NCI-H1105 (cell line): ENCODE measurements at places on chromosomes 12 and 14.
A peak's percentile ranks its signal among the peaks of the same experiment; 100 is the strongest.

- no peak for DNase-seq
Observed at GRCh38 chr12:68397566-68398158, 65.5 kb upstream of the MDM1 start.

- DNase-seq, result no peak
Observed at GRCh38 chr12:106030210-106031071, 108.3 kb downstream of the NUAK1 start.

DNA sequence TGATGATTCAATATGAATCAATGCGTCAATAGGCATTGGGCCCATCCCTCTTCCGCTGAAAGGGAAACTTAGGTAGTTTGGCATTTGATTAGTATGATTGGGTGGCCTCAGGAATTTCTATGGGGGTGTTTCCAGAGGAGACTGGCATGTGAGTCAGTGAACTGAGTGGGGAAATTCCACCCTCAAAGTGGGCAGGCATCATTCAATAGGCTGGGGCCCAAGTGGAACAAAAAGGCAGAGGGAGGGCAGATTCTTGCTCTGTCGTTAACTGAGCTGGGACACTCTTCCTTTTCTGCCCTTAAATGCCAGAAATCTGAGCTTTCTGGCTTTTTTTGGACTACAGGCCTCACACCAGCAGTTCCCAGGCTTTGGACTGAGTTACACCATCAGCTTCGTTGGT lies 373.5 kb downstream of the RPS29 start:
- DNase-seq, result no peak

GRCh38 chr14:61934385-61934784 lies 172.2 kb downstream of the SNAPC1 start:
- DNase-seq, result no peak

GRCh38 chr14:63418020-63418419 lies 99.3 kb upstream of the GPHB5 start:
- no peak for DNase-seq

GRCh38 chr12:47839214-47839876 lies 19.6 kb upstream of the HDAC7 start:
- DNase-seq, result no peak

DNA sequence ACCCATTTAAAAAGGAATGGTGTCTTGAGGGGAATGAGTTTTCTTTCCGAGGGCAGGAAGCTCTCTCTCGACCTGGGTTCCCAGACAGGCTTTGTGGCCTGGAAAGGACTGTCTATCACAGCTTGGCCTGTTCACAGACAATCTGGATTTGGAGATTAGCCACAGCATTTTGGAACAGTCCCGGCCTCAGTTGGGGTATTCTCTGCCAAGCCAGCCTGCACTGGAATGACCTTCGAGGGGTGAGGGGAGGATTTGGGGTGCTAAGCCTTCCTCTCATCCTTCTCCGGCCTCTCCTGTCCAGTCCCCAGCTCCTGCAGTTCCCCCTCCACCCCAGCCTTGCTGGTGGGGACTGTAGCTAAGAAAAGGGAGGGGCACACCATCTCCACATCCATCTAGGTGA lies 13.0 kb downstream of the TBX5 start:
- DNase-seq, result no peak

DNA sequence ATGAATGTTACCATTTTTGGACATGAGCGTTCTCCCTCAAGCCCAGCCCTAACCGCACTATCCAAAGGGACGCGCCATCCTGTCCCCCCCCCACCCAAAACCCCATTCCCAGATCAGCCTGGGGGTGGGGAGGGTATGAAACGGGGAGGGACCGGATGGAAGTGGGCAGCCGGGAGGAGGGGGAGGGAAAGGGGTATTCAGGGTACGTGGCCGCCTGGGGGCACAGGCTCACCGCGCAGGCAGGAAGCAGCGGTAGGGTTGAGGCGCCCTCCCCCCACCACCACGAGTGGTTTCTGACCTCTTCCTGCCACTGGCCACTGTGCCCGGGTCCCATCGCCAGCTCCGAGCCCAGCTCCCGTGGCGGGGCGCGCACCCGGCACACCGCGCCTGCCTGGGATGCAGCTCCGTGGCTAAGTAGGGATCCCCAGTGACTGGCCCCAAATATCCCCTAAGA lies 1.4 kb downstream of the ACTN1 start:
- no peak for DNase-seq

DNA sequence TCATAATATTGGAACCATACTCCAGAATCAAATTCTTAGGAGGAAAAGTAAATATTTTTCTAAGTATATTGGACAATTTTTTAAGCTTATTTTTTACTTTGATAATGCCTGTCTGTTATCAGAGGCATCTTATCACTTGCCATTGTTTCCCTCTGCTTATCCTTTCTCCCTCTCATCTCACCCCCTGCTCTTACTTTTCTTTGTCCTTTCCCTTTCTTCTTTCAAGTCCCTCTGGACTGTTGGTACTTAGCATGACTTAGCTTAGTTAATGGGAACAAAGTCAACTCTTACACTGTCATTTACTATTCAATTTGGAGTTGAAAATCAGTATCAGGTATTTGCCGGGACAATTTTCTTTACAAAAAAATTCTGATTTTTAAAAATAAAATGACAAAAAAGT lies 45.2 kb downstream of the ABCD2 start:
- DNase-seq, result no peak

DNA sequence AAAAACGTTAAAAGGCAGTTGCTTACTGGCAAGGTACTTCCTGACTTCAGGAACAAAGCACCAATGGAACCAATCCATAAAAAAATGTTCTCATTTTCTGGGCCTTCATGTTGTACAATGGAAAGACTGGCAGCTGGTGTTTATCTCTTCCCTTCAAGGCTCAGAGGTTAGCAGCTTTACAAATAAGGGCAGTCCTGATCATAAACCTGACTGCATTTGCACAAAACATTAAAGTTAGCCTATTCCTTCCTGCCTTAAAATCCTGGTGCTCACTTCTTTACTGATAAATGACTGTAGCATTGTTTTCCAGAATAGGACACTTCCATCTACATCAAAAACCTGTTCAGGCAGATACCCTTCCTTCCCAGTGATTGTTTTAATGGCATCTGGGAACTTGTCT lies 19.2 kb downstream of the IL26 start:
- DNase-seq, result peak; percentile 18

DNA sequence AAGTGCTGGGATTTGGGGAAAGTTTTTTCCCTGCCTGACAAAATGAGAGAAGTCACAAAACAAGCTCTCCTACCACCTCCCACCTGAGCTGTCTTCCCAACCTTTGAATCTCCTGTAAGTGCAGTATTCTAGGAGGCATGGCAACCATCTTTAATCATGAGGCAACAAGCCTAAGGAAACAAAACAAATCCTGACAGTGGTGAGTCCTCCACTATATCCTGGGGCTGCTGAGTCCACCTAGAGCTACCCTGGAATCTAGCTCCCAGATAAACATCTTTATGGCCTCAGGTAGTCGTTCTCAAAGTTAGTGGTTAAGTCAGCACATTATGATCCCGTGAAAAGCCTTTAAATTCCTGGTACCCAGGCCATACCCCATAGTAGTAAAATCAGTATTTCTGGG lies 22.3 kb upstream of the ACTN1 start:
- no peak for DNase-seq

- DNase-seq, result no peak
Observed at GRCh38 chr14:101030586-101030985, 127.1 kb upstream of the RTL1 start.

DNA sequence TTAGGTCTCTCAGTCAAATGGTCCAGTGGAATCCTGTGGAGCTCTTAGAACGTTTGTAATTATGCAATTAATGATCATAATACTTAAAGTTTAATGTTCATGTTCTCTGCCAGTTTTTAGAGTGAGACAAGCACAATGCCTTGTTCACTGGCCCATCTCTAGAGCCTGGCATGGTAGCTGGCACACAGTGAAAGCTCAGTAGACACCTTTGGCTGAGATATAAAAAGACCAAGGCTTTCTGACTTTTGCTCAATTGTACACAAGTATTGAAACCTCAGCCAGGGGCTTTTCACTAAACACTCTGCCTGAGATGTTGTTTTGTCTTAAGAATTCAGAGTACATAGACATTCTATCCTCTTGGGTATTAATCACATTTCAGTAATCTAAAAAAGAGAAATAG lies 241.8 kb upstream of the ATP2B1 start:
- no peak for DNase-seq

- DNase-seq, result no peak
Observed at GRCh38 chr12:31485571-31485970, 105.4 kb downstream of the DENND5B start.

- no peak for DNase-seq
Observed at GRCh38 chr12:33771889-33772288, 250.4 kb upstream of the ALG10 start.

- no peak for DNase-seq
Observed at GRCh38 chr12:121580959-121581685, at the start of gene KDM2B. KDM2B (minus strand) TSS chr12:121581023; CDS start chr12:121580911, 112 bp downstream.

GRCh38 chr12:28771968-28772367 lies 377.1 kb upstream of the FAR2 start:
- DNase-seq, result no peak

DNA sequence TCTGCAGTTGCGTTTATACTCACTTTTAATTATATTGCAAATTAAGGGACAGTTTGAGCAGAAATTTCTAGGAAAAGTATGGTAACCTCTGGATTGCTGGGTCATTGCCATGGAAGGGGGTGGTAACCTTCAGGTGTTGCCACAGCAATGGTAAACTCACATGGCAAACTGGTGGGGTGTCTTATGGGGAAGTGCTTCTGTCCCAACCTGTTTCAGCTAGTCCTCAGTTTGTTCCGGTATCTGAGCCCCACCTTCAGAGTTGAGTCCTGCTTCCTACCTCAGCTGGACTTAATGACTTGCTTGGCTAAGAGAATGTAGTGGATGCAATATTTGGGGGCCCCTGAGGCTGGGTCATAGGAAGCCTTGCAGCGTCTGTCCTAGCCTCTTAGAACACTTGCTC lies 7.3 kb upstream of the CLMN start:
- DNase-seq, result no peak

GRCh38 chr14:91893007-91893406 lies 25.7 kb upstream of the TC2N start:
- DNase-seq, result no peak

GRCh38 chr12:122984612-122985337 lies 4.3 kb downstream of the ARL6IP4 start:
- DNase-seq, result no peak

- no peak for DNase-seq
Observed at GRCh38 chr14:54894995-54895394, 7.6 kb downstream of the GCH1 start.

DNA sequence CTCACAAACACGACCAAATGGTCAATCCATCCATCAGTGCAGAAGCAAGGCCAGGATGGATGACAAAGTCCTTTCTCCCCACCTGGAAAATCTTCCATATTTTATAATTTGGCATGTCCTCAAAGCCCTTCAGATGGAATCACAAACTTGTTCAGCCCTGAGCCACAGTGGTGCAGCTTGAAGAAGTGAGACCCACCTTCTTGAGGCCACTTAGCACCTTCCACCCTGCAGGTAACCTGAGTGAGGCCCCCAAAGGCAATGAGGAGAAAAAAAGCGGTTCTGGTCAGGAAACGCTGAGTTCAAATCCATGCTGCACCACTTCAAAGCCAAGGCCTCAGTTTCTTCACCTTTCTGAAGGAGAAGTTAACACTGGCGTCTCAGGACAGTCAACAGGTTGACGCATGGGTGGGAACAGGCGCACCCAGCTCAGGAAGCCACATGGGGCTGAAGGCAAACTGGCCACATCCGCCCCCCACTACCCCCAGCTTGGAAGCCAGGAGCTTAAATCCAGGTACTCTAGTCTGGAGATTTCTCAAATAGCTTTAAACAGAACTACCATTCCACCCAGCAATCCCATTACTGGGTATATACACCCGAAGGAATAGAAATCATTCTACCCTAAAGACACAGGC lies 320.4 kb downstream of the BCL11B start:
- DNase-seq, result no peak
